ENCODE measurements at places on chromosomes 3 and 15. TPM values are rescaled to one million over a fixed set of nuclear protein-coding genes. Genes with fewer than 3 reads are reported as not detected.

GRCh38 chr3:144502402-144502801 lies 530.8 kb downstream of the DIPK2A start:
- no peak for DNase-seq

GRCh38 chr3:126848991-126849390 lies 133.9 kb upstream of the PLXNA1 start:
- DNase-seq = no peak

DNA sequence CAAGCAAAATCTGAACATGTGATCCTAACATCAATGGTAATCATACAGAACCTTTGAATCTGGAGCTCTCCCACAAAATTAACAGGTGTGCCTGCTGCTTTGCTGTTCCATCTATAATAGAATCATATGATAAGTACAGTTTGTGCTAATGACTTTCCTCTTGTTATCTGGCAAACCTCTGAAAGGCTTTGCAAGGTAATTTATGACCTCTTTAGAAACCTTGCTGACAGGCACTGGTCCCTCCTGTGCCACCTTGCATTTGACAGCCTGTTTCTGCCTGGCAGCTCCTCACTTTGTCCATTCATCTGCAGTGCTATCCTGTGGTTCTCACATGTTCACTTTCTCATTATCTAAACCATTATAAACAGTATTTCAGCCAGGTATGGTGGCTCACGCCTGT lies 10.2 kb upstream of the HTR3C start:
- DNase-seq = no peak

GRCh38 chr3:49716169-49716568 lies 3.3 kb downstream of the AMIGO3 start:
- peak; percentile 53 for DNase-seq

GRCh38 chr15:91216000-91216399 lies 115.9 kb downstream of the SV2B start:
- DNase-seq = no peak

GRCh38 chr3:1056744-1057143 lies 36.1 kb upstream of the CNTN6 start:
- DNase-seq = no peak

GRCh38 chr3:11230832-11231231 lies 41.4 kb upstream of the ATG7 start:
- no peak for DNase-seq

DNA sequence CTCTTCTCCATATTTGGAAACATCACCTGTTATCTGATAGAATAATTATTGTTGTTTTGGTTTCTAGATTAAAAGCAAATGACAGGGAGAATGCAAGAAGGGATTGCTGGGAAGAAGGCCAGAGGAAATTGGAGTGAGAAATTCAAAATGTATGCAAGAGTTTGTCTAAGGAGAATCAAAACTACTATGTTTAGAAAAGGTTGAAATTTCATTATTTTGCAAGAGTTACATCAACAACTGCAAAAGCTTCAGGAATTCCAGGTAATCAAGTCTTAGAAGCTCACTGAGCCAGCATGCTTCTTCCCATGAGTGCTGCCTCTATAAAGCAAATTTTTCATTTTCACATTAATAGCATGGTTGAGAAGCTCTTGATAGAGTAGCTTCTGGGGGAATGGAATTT lies 177.2 kb upstream of the GBE1 start:
- DNase-seq = no peak

DNA sequence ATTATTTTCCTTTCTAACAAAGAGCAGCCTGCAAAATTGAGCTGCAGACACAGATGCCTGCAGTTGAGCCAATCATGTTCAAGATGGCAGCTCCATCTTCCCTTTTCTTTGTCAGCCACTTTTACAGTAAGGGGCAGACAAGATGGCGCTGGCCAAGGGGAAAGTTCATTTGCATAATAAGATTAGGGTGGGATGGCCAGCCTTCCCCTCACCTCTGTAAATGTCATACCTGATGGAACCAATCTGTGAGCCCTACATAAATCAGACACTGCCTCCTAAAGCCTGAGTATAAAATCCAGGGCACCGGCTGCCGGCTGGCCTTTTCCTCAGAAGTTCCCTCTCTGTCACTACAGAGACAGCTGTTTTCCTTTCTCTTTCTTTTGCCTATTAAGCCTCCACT lies 15.8 kb downstream of the PATL2 start:
- no peak for DNase-seq

- DNase-seq = peak; percentile 78
Measured at GRCh38 chr3:148723631-148724030, 25.9 kb downstream of the AGTR1 start.

GRCh38 chr3:16374047-16374934 lies 109.3 kb downstream of the OXNAD1 start:
- no peak for DNase-seq

DNA sequence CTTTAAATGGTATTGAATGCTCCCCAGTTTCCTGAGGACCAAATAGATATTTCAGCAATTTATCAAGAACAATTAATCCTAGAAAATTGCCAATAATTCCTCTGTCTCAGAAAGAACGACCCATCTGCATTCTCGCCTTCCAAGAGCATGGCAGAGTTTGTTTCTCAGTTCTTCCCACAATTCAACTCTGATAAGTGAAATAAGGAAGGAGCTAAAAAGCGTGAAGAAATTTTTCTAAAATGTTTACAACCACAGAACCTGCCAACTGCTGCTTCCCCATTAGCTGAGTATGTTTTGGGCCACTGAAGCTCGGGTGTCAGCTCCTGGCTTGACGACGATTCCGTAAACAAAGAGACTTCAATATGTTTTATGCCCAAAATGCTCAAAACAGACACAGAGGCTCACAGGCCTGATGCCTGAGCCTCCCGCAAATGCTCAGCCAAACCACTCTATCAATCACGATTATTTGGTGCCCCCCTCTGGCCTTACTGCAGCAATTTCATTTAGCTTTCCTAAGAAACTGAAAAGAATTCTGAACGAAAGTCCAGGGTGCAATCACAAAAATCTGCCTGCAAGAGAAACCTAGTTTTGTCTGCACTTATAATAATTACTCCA lies 259.2 kb upstream of the CCDC54 start:
- DNase-seq = peak; percentile 75

DNA sequence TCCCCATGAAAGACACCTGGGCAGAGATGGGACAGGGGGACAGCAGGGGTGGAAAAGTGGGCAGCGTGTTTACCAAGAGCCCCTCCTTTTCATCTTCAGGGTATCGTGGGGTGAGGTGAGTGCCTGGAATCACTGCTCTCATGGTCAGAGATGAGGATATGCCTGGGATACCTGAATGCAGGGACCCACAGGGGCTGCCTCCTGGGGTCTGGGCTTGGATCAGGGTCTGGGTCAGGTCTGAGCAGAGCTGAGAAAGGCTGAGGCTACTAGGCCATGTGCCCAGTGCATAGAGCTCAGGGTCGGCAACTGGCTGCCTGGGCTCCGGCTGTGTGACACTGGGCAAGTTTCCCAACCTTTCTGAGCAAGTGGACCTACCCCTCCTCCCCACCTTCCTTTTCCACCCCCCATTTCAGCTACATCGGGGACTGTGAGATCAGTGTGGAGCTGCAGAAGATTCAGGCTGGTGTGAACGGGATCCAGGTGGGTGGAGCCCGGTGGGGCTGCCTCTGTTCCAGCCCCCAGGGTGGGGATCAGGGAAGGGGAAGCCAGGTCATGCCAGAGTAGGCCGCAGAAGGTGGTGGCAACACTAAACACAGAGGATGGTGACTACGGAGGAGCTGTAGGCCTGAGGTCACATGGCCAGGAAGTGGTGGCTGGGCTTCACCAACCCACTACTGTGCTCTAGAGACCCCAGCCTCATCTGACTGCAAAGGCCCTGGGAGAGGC lies 24.5 kb downstream of the ESYT3 start:
- no peak for DNase-seq

DNA sequence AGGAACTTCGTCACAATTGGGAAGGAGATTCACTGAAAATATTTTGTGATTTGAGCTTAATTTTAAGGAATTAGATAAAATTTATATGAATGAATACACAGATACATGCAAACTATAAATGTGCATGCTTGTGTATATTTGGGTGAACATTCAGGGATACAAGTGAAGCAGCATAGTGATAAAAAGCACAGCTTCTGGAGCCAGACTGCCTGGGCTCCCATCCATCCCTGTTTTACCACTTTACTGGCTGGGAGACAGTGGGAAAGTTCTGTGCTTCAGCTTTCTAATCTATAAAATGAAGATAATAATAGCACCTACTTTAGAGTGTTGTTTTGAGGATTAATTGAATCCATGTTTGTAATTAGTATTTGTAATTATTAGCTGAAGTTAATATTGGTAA lies 8.1 kb upstream of the EPHA6 start:
- no peak for DNase-seq

DNA sequence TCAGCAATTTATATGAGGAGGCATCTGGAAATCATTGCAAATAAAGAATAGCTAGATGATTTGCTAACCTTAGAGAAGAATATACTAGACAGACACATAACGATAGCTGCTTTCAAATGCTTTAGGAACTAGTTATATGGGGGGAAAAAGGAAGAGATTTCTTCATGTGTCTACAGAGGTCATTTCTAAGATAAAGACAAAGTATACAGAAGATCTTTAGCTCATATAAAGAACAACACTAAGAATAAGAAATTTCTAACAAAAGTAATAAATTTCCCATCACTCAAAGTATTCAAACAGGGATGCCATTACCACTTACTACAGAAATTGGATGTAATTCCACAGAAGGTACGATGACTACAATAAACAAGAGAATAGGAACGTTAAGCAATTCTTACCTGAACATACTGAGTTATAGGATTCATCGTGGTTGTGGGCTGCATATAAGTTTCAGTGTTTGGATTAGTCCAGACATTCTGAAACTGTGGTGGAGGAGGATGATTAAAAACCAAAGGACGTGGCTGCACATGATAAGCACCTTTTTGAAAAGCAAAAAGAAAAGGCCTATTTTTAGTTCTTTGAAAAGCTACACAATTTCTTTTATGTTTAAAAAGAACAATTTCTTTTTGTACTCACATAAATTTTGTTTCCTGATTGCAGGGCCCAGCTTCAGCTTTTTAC lies 8.7 kb downstream of the DAZL start:
- DNase-seq = no peak

DNA sequence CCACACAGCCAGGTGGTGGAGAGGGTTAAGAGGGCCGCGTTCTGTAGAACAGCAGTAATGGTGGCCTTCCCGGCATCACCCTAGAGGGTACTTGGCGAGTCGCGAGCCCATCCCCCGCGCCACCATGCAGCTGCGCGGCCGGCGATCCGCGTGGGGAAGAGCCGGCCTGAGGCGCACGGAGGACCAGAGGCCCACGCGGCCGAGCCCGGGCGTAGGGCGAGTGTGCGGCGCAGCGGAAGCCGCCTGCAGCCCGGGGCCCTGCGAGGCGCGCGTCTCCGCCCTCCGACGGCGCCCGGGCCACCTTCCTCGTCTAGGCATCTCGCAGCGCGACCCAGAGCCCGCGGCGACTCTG lies 423 bp downstream of the TKT start:
- DNase-seq = peak; percentile 91

DNA sequence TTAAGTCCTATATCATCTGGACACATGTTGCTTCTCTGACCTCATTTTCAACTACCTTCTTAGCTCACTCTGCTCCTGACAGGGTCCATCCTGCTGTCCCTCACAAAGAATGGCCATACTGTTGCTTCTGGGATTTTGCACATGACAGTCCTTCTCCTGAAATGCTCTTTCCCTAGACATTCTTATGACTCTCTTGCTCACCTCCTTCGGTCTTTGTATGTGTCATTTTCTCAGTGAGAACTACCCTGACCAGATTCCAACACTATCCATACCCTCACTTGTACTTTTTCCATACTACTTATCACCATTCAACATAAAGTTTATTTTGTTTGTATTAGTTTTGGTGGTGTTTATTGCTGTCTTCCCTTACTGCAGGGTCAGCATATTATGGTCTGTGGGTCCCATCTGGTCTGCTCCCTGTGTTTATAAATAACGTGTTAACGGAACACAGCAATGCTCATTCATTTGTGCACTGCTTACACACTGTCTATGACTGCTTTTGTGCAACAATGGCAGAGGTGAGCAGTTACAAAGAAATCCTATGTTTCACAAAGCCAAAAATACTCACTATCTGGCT lies 159.5 kb downstream of the SPATA16 start:
- no peak for DNase-seq

DNA sequence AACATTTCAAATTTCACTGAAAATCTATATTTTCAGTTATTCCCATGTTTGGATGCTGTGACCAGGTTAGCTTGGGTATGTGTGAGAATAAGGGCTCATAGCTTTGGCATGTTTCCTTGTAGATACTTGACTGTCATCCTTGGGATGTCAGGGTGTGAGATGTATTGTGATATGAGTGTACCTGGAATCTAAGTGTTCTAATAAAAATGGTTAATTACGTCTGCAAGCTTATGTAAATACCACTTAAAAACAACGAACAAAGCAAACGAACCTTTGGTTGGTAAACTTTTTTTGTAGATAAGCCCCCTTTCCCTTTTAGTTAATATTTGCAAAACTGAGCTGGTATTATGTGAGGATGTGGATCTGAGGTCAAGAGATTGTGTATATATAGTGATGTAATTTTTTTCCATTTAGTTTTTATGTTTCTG lies 63.5 kb downstream of the FNDC3B start:
- no peak for DNase-seq

DNA sequence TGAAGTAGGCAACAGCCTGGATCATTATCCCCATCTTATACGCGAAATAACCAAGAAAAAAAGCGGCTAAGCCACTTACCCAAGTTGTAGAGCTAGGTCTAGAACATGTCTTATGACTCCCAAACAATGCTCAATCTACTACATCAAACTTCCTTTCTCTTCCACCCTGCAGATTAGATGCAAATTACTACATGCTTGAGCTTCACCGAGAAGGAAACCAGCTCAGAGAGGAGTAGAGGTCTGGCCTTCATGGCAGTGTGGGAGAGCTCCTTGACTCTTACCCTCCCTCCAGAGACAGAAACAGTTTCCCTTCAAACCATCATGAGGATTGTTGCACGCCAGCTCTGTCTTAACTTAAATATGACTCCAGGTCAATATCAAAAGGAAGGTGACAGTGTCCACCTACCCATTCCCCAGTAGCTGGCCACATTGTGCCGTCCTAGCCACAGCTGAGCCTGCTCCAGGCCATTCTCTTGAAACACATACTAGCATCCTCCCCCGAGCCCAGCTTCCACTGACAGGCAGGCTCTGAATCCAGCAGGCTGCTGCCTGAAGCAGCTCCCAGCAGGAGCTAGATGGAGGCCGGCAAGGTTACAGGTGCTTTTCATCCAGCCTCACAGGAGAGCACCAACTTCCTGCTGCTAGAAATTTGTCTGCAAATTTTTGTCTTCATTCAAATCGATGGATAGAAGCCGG lies 56.8 kb downstream of the CPN2 start:
- no peak for DNase-seq

GRCh38 chr15:93235926-93236780 lies 147.1 kb upstream of the RGMA start:
- no peak for DNase-seq

Gene AGBL1
- total RNA-seq = not detected

Gene SLC6A6
- total RNA-seq = 76.6 TPM

Gene SLC24A1
- 11.8 TPM for total RNA-seq

Gene CFAP100
- total RNA-seq = not detected

Gene ROBO2
- 0.36 TPM for total RNA-seq

Gene LARP6
- total RNA-seq = 76.0 TPM

Gene C15orf62
- under 0.01 TPM for total RNA-seq

Gene ARGFX
- not detected for total RNA-seq

Gene CFAP44
- total RNA-seq = 5.8 TPM

Gene EHHADH
- total RNA-seq = 3.2 TPM

Gene CPOX
- 21.5 TPM for total RNA-seq

Gene IL17RC
- 42.1 TPM for total RNA-seq

Gene CLEC3B
- 48.9 TPM for total RNA-seq

All from osteoblast (primary cell).